SJSA1 (cell line): ENCODE measurements at places on chromosomes 11 and 22. TPM values are rescaled to one million over a fixed set of nuclear protein-coding genes. Genes with fewer than 3 reads are reported as not detected.

Gene OR4A15
- total RNA-seq: not detected in 2 replicates

DNA sequence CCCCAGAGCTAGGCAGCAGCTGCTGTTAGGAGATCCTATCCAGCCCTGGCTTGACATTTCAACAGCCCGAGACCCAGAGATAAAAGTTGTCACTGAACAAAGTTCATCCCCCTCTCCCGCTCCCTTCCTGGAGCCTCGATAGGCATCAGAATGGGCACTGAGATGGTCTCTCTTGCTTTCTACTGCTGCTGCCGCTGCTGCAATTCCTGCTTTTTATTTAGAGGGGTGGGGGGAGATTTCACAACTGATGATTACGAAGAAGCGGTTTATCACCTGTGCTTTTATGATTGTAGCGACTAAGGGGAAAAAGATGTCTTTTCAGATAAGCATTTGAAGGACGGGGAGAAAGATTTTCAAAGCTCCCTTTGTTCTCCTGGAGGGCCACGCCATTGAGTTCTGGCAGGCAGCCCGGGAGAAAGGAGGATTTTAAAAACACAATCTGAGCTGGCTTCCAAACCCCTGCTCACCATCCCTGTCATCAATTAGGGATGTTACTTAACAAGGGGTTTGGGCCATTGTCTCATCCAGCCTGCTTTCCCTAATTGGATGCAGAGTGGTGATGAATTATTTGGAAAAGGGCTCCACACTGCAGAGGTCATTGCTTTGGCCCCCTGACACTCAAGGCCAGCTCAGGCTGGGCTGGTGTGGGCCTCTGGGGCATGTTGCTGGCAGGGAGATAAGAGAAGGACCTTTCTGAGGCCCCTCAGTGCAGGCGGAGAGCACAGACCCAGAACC, 344.7 kb downstream of the BUD13 start:
- DNase-seq: no peak

DNA sequence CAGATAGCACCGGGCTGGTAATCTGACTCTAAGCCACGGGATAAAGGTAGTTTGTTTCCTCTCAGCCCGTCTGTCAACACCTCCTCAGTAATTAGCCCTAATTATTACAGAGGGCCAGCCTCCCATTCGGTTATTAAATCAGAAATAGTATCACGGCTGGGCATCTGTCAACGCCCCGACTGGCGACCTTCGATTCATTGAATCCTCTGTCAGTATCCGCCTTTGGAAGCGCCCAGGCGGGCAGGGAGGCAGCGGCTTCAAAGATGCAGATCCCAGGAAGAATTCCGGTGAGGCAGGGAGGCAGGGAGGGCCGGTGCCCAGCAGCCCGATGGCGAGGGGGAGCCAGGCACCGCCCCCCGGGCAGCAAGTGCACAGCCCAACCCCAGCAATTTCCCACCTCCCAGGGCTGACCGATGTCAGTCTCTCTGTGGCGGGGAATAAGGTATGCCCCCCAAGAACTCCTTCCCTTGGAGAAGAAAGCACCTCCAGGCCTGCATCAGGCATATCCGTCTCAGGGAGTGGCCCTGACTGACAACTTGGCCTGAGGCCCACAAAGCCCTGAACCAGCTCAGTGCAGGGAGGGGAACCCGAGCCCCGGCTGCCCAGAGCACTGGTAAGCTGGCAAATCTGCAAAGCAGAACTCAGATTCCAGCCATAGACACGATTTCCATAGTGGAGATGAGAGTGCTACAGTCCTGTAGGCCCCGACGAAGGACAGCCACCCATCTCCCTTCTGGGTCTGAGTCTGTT, 11.4 kb downstream of the GNB1L start:
- DNase-seq: no peak

DNA sequence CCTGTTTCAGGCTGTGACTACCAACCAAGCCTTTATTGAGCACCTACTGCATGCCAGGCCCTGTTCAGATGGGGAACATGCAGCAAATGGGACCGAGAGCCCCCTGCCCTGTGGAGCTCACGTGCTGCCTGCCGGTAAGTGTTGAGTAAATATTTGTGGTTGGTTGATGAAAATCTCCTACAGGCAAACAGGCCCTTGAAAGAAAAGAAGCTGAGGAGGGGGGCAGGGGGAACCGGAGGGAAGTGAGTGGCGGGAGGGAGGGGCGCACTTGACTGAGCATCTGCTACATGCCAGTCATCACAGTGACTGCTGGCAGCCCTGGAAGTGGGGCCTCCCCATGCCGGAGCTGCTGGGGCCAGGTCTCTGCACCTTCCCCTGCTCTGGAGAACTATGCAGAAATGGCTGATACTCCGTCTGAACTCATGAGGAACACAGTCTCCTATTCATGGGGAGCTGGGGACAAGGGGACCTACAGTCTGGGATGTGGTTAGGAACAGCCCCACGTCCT, 34.2 kb downstream of the MACROD1 start:
- DNase-seq: no peak
